A172 (cell line): ENCODE measurements at places on chromosomes 7 and 10. TPM values are rescaled to one million over a fixed set of nuclear protein-coding genes. Genes with fewer than 3 reads are reported as not detected.

GRCh38 chr7:84372712-84373111, 178.1 kb upstream of the SEMA3A start:
- no peak for DNase-seq

- DNase-seq = no peak
Measured at GRCh38 chr7:64882341-64883112, 20.5 kb upstream of the ZNF273 start.

The SEMA4G gene
- 0.05 TPM in 1 of 2 replicates, not detected in the other for total RNA-seq

The TRPV5 gene
- 0.22 TPM in 1 of 2 replicates, not detected in the other for total RNA-seq
